ENCODE measurements at places on chromosomes 12 and 14.

GRCh38 chr12:30531731-30532678 is 163.7 kb downstream of the IPO8 start:
- DNase-seq, result no peak

- peak; percentile 73 for DNase-seq
These were observed 126.6 kb downstream of the BCAT1 start for GRCh38 chr12:24822121-24822899.

DNA sequence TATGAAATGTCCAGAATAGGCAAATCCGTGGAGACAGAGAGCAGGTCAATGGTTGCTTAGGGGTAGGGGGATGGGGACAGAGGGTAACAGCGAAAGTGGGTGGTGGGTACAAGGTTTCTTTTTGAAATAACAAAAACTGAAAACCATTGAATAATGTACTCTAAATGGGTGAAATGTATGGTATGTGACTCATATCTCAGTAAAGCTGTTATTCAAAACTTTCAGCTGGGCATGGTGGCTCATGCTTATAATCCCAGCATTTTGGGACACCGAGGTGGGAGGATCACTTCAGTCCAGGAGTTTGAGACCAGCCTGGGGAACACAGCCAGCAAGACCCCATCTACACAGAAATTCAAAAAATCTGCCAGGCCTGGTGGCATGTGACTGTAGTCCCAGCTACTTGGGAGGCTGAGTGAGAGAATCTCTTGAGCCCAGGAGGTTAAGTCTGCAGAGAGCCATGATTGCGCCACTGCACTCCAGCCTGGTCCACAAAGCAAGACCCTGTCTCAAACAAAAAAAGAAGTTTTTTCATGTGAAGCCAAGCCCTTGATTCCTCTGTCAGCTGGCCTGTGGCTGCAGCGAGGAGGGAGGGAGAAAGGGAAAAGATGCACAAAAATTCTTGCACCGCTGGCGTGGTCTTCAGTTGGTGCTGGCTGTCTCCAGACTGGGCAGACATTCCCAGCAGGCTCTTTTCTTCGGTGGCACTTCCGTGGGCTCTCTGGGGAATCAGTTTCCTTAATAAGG is 248.2 kb downstream of the SLC41A2 start:
- DNase-seq, result peak; percentile 20

GRCh38 chr12:116443821-116444589 is 115.2 kb upstream of the MAP1LC3B2 start:
- DNase-seq, result no peak

- no peak for DNase-seq
These were observed 34.2 kb downstream of the TBX5 start for GRCh38 chr12:114371733-114372132.

DNA sequence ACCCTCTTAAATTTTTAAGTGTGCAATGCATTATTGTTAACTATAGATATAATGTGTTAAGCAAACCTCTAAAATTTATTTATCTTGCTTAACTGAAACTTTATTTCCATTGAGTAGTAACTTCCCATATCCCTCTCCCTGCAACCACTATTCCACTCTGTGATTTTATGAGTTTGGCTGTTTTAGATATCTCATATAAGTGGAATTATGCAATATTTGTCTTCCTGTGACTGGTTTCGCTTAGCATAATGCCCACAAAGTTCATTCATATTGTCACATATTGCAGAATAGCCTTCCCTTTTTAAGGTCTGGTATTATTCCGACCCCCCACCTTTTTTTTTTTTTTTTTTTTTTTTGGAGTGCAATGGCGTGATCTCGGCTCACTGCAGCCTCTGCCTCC is 247.6 kb downstream of the EMP1 start:
- DNase-seq, result no peak

DNA sequence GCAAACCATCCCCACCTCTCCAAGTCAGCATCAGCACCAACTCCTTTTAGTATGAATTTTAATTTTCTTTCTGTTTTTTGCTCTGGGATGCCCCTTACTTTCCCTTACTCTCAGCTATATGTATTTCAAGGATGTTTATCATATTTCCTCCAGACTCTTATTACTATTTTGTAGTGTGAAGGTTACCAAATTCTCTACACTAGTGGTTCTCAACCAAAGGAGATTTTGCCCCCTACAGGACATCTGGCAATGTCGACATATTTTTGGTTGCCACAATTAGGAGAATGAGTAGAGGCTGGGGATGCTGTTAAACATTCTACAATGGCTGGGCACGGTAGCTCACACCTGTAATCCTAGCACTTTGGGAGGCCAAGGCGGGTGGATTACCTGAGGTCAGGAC is 29.1 kb upstream of the SOS2 start:
- peak; percentile 49 for DNase-seq

GRCh38 chr14:74685921-74686678 is 26.8 kb downstream of the AREL1 start:
- DNase-seq, result no peak

DNA sequence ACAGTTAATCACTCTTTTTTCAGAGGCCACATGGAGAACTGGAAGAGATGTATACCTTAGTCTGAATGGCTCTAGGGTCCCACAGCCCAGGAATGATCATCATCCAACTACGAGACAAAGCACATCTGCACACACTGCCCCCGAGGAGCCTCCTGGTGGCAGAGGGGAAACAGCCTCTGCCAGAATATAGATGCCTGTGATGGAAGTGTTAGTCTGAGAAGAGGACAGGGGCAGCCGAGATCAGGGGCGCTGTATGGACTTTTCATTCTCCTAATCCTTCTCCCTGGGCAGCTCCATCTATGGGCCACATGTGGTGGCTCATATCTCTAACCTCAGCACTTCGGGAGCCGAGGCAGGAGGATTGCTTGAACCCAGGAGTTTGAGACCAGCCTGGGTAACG is 82.8 kb upstream of the CAPRIN2 start:
- no peak for DNase-seq

GRCh38 chr12:47775100-47775911 is 2.3 kb downstream of the SLC48A1 start:
- peak; percentile 50 for DNase-seq

DNA sequence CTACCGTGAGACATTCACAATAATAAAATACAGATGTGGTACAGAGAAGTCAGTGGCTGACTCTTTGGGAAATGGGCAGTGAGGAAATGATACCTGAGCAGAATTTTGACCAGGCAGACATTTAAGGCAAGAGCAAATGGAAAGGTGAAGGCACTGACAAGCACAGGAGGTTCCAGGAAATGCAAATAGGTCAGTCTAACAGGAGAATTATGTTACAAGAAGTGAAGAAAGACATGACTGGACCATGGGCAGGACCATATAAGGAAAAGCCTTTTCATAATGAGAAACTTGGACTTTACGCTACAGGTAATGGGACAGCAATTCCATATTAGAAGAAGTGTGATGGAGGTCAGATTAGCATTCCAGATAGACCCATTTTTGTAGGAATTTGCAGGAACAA is 338.9 kb downstream of the PDZRN4 start:
- no peak for DNase-seq

- DNase-seq, result no peak
These were observed 174.2 kb downstream of the PPM1H start for GRCh38 chr12:62760779-62761178.

GRCh38 chr12:104750061-104750460 is 208.0 kb downstream of the SLC41A2 start:
- peak; percentile 79 for DNase-seq

GRCh38 chr14:64790478-64790877 is 86.3 kb downstream of the PLEKHG3 start:
- DNase-seq, result no peak

DNA sequence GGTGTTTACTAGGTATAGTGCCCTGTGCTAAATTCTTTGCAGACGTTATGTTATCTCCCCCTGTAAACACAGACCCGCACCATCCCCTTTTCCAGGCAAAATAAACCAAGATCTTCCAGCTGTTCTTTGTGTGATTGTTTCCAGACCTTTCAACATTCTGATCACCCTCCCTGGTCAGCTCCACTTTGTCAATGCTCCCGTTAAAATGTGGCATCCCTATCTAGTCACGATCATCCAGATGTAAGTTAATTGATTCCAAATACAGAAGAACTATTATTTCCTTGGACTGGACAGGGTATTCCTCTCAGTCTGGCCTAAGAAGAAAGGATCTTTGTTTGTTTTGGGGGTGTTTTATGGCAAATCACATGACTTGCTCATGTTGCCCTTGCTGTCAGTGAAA is 127.6 kb upstream of the ARID2 start:
- DNase-seq, result no peak

- peak; percentile 39 for DNase-seq
These were observed 25.7 kb downstream of the METTL25 start for GRCh38 chr12:82383930-82384552.

DNA sequence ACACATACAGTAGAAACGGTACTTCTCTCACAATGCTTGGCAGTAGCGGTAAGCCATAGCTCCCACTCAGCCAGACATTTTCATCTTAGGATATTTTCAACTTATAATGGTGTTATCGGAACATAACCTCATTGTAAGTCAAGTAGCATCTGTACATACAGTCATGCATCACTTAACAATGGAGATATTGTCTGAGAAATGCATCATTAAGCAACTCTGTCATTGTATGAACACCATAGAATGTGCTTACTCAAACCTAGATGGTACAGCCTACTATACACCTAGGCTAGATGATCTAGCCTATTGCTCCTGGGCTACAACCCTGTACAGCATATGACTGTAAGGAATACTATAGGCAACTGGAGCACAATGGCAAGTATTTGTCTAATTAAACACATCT is 40.8 kb downstream of the RPS6KA5 start:
- DNase-seq, result no peak

- DNase-seq, result no peak
These were observed 74.4 kb upstream of the CLEC14A start for GRCh38 chr14:38330275-38330674.

DNA sequence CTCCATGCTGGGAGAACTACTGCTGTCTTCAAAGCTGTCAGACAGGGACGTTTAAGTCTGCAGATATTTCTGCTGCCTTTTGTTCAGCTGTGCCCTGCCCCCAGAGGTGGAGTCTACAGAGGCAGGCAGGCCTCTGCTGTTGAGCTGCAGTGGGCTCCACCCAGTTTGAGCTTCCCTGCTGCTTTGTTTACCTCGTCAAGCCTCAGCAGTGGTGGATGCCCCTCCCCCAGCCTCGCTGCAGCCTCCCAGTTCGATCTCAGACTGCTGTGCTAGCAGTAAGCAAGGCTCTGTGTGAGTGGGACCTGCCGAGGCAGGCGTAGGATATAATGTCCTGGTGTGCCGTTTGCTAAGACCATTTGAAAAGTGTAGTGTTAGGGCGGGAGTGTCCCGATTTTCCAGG is 31.4 kb upstream of the RFX4 start:
- no peak for DNase-seq

- no peak for DNase-seq
These were observed 107.9 kb downstream of the PRKCH start for GRCh38 chr14:61429316-61429715.

All from AG10803 (cell line).